ENCODE measurements at places on chromosomes 5 and 9.

DNA sequence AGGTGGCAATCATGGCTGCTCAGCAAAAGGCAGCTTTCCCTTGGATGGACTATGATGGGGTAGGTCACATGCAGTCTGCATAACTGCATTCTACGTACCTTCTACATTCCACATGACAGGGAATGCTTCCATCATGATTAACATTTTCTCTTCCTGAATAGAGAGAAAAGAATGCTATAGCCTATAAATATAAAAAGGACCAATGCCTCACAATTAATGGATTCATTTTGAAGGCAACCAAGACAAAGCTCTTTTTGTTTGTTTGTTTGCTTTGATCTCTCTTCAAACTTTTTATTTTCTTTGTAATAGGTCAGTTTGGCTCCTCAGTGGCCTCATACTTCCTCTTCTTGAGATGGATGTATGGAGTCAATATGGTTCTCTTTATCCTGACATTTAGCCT is 201.3 kb downstream of the ALDH1A1 start:
- DNase-seq, result no peak

DNA sequence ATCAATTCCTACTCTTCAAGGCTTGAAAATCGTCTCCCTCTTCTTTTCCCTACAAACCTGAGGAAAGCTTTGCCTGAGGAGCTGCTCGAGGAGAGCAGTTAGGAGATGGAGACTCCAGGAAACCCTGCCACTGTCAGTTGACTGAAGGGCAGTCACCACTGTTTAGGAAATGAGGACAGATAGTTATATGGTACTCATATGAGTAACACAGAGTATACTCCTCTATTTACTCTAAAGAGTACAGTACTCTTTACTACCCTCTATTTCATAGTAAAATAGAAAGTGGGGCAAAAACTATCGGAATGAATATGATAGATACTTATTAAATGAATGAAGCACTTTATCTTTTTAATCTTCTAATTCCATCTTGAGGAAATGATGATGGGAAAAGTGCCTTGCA is 115.8 kb downstream of the MAPKAP1 start:
- DNase-seq, result no peak

GRCh38 chr5:118578093-118578492 is 410.3 kb downstream of the DTWD2 start:
- no peak for DNase-seq

- no peak for DNase-seq
Observed at GRCh38 chr5:142551338-142552067, 134.4 kb downstream of the FGF1 start.

DNA sequence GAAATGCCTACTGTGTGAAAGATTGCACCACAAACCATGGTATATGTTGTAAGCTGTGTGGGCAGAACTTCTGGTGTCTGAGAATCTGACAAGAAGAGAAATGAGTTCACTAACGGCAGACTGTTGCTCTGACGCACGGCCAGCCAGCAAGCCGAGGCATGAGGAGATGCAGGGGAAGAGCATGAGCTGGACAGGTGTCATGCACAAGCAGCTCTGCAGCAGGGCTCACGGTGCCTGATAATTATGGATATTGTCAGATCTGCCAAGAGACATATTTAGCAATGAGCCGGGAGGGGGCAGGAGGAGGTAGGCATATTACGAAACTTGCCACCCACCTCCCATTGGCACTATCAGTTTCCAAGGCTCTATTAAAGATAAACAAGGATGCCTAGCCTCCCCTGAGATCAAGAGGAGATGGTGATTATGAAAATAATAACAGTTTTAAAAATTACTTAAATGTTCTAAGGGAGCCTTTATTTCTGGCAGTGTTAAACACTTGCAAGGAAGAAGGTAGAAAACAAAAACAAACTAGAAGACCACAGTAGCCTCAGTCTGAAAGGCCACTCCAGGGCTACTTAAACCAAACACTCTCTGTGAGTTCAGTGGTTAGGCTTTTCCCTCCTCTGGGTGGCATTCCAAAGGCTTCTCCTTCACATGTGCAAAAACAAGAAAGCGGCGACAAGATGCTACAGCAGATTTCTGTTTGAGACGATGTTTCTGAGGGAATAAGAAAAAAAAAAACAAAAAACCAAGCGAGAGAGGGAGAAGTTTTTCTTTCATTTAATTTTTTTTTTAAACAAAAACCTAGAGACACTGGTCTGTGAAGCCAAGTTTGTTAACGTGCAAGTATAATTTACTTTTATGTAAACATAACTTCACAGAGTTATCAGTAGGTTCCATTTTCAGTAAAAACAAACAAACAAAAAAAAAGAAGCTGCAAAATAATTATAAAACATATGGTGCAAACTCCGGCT is 339.5 kb downstream of the BNC2 start:
- DNase-seq, result no peak

GRCh38 chr9:32552172-32552872 is at the start of the genes SMIM27 and TOPORS:
Gene SMIM27 (plus strand): TSS chr9:32552327. CDS start chr9:32552435, 108 bp downstream.
Gene TOPORS (minus strand): TSS chr9:32552586. CDS start chr9:32552436, 150 bp downstream.
- DNase-seq, result peak; percentile 79

GRCh38 chr5:5666369-5666768 is 243.9 kb downstream of the ICE1 start:
- DNase-seq, result no peak

- DNase-seq, result no peak
Observed at GRCh38 chr5:150993826-150994412, 26.5 kb upstream of the GPX3 start.

DNA sequence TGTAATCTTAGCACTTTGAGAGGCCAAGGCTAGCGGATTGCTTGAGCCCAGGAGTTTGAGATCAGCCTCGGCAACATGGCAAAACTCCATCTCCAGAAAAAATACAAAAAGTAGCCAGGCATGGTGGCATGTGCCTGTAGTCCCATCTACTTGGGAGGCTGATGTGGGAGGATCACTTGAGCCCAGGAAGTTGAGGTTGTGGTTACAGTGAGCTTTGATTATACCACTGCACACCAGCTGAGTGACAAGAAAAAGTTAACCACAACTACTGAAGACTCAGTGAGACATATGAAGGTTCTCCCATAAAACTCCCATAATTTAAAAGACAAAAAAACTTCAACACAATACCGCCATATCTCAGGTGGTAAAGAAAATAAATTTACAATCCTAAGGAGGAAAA is 98.0 kb downstream of the NR6A1 start:
- no peak for DNase-seq

DNA sequence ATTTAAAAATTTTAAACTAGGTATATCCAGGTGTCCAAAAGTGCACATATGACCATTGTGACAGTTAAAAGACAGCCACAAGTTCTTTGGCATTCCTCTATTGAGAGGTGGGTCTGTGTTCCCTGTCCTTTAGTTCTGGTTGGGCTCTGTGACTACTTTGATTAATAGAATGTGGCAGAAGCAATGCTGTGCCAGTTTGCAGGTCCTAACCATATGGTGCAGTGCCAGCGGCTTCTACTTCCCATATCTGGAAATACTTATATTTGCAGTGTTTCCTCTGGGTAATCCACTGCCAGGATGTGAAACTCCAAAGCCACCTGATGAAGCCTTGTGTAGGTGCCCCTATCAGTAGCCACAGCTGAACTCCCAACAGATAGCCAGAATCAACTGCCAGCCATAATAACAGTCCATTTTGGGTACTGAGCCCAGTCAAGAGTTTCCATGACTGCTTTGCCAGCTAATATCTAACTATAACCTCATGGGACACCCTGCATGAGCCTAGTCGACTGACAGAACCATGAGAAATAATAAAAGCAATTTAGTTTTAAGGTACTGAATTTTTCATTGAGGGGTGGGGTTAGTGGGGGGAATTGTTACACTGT is 361.0 kb upstream of the SEMA6A start:
- no peak for DNase-seq
